ENCODE measurements at places on chromosomes 11 and 22.

DNA sequence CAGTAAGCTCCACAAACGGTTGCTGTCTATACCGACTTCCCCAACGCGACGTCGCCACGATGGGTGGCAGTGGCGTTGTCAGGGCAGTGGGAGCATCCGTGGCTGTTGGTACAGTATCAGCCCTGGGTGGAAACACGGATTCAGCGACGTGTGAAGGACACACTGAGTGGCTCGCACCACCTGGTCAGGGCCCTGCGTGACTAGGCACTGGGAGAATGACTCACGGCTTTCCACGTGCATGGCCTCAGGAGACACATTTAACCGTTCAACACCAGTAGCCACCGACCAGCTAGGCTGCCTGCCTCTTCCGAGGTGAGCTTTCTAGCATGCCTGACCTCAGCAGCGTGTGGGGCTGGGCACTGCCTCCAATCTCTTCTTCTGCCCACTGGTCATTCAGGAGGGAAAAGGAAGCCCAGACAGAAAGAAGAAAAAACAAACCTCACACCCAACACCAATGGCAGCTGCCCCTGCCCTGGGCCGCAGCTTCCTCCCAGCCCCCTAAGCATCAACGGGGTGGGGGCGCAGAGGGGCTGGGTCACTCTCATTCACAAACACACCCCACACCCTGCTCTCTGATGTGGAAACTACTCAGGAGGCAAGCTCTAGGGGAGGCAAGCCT lies 59.0 kb downstream of the MYH9 start:
- peak; percentile 84 for DNase-seq

- no peak for DNase-seq
These were observed 60.7 kb upstream of the ALKBH3 start for GRCh38 chr11:43819926-43820325.

- no peak for DNase-seq
These were observed 81.1 kb downstream of the BDNF start for GRCh38 chr11:27619039-27619574.

DNA sequence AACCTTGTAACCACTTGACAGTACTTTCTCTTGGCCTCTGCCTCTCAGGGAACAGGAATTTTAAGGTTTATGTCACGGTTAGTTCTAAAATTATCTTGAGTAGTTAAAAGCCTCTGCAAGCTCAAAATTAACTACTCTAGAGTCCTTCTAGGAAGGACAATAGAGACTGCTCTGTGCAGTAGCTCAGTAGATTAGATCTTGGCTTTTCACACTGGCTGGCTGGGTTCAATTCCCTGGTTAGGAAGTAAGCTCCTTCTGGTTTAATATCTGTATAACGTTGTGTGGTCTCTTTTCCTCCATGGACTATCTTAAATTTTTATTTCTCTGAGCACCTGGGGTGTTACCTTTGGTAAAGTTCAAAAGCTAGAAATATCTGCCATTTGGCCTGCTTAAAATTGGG lies 109.2 kb downstream of the AASDHPPT start:
- no peak for DNase-seq

GRCh38 chr22:39308614-39309363 lies 10.6 kb downstream of the RPL3 start:
- DNase-seq: peak; percentile 83

All from right cardiac atrium (tissue), 5 donors.